Peyer's patch (tissue), 4 donors: ENCODE measurements at places on chromosomes 6 and 20.

DNA sequence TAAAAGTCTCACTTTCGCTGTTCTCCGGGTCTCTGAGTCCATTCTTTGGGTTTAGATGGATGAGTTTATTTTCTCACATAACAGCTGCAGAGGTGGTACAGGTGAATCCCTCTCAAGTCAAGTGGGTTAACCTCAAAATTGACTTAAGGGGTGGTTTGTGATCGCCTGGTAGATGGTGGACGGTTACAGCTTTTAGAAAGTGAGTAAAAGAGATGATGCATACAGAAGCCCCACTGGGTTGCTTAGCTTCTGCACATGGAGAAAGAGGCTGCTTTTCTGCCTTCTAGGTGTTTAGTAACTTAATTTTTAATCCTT, 146.7 kb downstream of the TRIM27 start:
- no peak for DNase-seq

DNA sequence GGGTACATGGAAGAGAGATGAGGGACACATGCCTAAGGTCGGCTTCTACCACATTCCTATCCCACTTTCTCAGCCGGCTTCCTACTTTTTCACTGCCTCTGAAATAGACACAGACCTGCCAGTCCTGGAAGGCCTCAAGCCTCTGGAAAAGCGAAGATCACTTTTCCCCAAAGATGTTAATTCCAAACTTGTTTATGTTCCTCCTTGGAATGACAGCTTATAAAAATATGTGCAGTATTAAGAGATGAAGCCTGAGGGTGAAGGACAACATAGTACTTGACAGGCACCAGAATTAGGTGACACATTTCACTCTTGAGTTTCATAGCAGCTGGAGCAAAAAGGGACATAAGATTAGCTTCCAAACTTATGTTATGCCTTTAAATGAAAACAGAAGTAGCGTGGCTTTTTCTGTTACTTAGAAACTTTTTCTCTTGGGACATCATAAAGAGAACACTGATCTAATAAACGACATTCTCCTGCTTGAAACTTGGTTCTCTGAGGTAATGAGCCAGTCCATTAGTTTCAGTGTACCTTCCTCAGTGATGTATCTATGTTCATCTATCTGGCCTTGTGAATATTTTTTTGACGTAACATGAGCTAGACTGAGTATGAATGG, 25.3 kb downstream of the FOXO3 start:
- no peak for DNase-seq

DNA sequence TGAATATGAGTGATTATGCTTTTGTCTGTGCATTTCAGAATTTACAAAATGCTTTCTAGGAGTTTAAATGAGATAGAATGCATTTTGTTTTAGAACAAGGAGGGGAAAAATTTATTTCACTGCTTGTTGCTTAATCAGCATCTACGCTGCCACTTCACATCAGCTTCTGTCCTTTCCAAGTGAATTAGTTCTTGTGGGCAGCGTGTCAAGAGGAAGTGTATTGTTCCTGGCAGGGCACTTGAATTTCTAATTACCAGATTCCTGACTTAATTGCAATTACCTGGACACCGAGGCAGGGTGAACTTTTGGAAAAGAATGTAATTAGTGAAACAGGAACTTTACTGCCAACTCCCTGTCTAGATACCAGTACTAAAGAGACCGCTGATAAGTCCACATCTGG, 263.5 kb downstream of the TMEM242 start:
- no peak for DNase-seq

- no peak for DNase-seq
Measured at GRCh38 chr6:6872459-6873344, 235.1 kb upstream of the RREB1 start.

GRCh38 chr6:38266921-38267354, 372.8 kb downstream of the BTBD9 start:
- no peak for DNase-seq

GRCh38 chr6:143248359-143248758, 187.7 kb downstream of the AIG1 start:
- DNase-seq: no peak

DNA sequence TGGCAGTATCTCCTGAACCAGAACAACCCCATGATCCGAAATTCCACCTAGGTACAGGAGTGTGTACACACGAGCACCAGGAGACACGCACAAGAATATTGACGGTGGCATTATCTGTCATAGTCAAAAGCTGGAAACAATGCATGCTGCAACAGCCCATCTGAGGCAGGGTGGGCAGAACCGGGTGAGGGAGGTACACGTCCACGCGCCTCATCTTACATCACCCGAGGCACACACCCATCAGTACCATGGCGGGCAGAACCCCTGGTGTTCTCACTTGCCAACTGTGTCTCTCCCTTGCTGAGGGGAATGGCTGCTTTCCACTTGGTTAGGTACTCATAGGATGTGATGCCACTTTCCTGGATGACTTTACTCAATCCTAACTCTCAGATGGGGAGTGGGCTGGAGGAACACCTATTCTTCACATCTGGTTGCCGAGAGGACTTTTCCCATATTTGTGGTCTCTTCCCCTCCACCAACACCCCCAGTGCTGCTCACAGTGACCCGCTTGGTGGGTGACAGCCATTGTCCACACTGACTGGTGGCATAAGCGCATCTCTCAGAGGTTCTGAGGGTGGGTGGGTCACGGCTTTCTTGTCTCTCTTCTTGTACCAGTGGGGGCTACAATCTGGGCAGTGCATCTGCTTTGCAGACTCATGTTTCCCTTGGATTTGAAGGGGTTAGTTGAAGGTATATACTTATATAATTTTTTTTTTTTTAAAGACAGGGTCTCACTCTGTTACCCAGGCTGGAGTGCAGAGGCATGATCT, 13.5 kb downstream of the PPP1R3G start:
- no peak for DNase-seq
